Substantia nigra (tissue), 51 donors: ENCODE measurements at places on chromosomes 16 and 17.

DNA sequence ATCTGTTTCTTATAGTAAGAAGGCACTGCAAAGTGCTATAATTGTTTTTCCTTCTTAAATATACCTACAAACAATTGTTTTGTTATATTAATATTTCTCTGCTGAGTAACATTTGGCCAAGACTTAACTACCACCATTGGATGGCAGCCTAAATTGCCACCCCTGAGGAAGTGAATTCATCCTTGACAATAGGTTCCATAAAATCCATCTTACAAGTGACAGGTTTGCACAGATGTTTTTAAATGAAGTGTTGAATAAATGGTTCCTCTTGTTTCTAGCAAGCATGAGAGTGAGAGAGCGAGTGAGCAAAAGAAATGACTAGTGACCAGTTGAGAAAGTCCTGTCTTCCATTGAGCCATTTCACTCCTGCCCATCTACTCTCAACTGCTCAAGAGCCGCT is 8.3 kb upstream of the MPHOSPH6 start:
- no peak for DNase-seq

DNA sequence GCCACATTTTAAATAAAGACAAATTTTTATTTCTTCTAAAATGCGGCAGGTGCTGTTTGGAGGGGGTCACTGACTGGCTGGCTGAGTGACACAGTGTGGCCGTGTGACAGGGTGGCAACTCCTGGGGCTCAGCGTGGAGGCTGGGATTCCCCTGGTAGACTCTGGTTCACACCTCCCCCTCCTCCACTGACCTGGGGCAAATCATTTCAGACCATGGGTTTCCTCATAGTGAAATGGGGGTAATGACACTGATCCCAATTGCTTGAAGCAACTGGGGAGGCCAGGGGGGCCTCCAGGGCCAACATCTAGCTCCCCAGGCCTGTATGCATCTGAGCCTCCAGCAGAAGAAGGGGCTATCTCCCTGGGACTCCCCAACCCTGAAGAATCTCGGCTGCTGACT is 6.6 kb downstream of the HSD11B2 start:
- no peak for DNase-seq

DNA sequence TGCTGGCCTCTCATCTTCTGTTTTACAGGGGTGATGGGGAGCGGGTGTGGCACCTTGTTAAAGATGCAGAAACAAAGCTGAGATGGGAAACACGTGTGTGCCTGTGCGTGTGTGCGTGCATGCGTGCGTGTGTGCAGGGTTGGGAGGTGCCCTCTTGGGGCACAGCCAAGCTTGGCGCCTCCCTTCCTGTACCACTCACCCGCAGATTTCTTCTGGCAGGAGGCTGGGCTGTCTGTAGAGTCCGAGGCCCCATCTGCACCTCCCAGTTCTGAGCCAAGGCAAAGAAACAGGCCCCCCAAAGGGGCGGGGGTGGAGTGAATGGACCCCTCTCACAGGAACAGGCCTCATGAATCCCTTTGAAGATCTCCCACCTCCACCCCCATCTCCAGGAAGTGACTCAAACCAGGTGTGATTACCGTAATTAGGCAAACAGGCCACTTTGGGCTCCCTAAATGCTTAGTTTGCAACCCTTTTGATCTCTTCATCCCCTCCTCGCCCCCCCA is 20.9 kb downstream of the TNS4 start:
- DNase-seq, result no peak

GRCh38 chr16:49664221-49665215 is 191.4 kb downstream of the ZNF423 start:
- no peak for DNase-seq

DNA sequence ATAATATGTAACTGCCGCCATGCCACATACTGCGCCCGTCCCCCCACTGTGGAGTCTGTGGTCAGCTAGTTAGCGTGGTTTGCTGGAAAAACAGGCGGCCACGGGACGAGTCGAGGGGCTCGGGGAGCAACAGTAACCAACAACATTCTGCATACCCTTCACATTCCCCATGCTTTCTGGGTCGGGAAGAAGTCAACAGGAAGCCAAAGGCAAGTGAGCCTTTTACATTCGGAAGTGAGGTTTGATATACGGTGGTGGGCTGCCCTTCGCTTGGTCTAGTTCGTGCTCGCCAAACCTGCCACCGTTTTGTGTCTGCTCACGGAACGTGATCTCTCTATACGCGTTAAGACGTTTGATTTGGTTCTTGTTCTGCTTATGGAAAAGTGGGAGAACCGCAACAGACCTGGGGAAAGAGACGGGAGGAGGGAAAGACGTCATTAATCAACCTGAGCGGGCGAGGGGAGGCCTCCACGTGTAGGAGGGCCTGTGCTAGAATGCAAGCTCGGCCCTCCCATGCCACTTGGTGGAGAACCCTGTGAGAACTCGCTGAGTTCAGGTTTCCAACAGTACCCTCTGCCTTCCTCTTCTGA is 28.9 kb upstream of the CFAP20 start:
- DNase-seq, result no peak

DNA sequence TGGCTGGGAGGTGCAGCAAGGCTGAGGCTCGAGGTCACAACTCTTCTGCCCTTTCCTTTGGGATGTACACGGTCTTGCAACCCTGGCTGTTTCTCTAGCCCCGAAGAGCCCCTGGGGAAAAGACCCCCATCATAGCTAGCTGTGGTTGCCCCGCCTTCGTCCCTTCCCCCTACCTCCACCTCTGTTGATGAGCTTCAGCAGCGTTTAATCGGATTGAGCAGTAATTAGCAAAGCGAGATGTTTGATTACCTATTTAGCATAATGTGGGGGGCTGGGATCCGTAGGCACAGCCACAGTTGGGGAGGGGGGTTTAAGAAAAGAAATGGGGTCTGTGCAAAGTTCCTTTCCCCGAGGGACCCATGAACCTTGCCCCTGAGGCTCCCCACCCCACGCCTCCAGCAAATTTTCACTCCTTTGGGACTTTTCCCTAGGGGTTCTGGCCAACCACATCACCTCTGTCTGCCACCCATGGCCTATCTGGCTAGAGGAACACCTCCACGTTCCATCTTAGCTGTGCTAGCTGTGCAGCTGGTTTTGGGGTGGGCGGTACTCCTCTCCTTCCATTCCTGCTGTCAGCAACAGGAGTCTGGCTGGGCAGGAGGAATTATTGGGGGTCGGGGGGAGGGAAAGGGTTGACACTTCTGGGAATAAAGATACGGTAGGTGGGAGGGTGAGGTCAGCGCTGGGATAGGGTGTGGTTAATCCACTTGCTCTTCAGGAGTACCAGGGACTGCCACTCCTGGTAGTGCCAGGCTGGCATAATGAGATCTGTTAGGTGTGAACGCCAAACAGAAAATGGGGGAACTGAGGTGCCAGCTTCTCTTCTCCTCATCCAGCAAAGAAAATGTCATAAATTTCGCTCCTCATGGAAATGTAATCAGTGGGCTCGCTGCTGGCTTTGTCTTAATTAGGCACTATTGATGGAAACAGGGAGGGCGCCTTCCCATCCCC is 1.3 kb upstream of the DNAH2 start:
- no peak for DNase-seq

DNA sequence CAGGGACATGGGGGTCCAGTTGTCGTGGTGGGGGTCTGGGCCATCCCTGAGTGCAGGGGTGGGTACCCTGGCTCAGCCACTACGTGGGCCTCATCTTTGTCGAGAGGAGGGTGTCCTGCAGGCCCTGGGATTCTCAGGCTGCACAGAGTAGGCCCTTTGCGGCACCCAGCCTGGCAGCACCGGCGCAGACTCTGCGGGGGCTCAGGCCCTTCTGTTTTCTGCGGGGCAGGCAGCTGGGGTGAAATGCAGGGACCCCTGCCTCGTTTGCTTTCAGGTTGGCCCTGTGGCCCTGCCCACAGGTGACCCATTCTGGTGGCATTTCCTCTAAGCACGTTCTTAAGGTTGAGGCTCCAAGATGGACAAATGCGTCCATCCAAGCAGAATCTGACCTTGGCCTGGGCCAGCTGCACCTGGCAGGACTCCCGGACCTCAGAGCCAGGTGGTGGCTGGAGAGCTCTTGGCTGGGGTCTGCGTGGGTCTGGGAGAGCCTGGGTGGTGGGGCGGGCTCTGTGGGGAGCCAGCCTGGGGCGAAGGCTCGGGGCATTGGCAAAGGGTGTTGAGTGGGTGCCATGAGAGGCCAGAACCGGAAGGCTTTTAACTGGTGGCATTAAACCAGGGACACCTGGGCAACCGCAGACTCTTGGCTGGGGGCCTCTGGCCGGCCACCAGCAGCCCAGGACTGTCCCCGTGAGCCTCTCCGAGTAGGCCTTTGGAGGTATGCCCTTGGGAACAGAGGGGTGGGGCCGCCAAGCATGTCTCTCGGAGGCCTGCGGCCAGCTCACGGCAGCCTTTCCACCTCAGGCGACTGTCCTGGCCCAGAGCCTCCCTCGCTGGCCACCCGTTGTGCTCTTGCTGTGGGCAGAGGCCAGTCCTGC is 16.9 kb downstream of the PRSS27 start:
- peak; percentile 20 for DNase-seq

GRCh38 chr17:17752821-17753321 is 71.6 kb downstream of the RAI1 start:
- peak; percentile 56 for DNase-seq

GRCh38 chr16:86073103-86073625 is 174.2 kb downstream of the IRF8 start:
- no peak for DNase-seq

DNA sequence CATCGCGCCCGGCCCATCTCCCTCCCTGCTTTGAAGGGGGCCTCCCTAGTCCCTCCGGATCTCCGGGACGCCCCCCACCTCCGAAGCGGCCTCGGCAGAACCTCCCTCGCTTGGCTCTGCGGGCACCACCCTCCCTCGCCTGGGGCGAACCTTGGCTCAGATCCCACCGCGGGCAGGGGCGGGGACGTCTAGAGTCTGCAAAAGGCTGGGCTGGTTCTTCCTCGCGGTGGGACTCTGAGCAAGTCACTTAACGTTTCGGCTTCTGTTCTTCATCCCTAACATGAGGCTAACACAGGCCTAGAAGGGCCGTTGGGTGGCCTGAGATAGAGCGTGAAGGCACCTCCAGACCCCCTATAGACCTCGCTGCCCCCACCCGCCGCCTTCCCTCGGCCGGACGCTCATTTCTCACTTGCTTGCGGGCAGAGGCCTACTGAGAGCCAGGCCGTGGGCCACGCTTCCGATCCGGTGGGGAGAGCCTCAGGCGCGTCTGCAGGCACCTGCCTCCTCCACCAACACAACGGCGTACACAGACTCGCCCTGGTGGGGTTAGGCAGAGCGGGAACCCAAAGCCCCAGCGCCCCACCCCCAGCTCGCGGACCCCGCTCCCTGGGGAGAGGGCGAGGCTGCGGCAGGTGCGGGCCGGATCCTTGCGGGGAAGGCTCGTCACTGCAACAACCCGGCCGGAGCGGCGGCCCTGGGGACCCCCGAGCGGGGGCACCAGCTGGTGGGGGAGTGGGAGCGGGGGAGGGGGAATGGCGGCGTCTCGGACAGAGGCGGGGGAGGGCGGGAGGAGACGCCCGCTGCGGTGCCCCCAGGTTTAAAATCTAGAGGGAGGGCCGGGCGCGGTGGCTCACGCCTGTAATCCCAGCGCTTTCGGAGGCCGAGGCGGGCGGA is 5.4 kb downstream of the MYO1C start:
- DNase-seq, result no peak

DNA sequence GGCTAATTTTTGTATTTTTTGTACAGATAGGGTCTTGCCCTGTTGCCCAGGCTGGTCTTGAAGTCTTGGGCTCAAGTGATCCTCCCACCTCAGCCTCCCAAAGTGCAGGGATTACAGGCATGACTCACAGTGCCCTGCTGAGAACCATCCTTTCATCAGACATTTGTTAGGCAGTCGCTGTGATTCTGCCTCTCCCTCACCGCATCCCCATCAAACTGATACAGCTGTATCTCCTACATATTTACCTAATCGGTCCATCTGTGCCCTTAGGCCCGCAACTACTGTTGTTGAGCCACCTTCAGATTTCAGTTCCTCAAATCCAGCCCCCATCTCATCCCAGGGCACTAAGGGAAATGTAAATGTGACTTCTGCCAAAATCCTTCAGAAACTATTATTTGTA is 2.0 kb upstream of the SLC43A2 start:
- no peak for DNase-seq

- DNase-seq, result no peak
Observed at GRCh38 chr16:7517496-7517895, 184.9 kb downstream of the RBFOX1 start.

DNA sequence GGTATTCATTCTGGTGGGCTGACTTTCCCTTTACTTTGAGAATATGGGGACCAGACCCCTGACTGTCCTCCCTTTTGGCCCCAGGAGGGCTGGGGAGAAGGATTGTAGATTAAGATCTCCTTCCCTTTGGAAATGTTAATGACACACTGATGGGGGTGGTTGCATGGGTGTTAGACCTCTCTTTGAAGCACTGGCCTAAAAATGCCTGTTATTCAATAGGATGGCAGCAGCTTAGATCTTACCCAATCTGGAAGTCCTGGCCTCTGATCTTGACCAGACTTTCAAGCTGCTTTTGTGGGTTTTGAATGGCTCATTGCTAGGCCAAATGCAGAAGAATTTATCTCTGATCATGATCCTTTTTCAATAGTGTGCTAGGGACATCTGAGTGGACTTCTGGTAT is 25.7 kb downstream of the MAP3K3 start:
- DNase-seq, result no peak

DNA sequence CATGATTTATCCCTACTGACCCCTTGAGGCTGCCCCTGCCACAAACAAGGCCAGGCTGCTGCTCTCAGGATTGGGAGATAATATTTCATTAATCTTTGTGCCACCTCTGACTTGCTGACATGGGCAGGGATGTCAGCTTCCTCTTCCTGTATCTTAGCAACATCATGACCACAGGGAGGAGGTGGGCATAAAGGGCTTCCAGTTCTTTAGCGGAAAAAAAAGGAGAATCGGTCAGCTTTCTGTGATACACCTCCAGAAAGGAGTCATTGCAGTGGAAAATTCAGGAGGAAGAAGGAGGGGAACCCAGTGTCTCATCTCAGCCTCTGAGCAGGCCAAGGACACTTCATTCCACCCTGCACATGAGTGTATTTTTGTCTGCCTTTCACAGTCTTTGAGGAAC is 206.8 kb upstream of the SDK2 start:
- no peak for DNase-seq

GRCh38 chr17:56499799-56500388 is 93.6 kb upstream of the NOG start:
- no peak for DNase-seq

GRCh38 chr16:30982548-30983288 is 2.3 kb upstream of the HSD3B7 start:
- DNase-seq, result no peak

DNA sequence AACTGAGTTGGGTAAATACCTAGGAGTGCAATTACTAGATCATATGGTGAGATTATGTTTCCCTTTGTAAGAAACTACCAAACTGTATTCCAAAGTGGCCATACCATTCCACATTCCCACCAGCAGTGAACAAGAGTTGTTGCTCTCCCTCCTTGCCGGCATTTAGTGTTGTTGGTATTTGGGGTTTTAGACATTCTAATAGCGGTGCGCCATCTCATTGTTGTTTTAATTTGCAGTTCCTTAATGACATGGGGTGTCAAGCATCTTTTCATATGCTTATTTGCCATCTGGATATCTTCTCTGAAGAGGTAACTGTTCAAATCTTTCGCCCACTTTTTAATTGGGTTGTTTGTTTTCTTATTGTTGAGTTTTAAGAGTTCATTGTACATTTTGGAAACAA is 164.2 kb upstream of the LHX1 start:
- no peak for DNase-seq

- no peak for DNase-seq
Observed at GRCh38 chr17:6543079-6544010, 13.0 kb downstream of the PITPNM3 start.

GRCh38 chr17:32852811-32853210 is 24.1 kb downstream of the MYO1D start:
- no peak for DNase-seq
